ENCODE measurements at places on chromosomes 1 and 21.

- DNase-seq: no peak
Measured at GRCh38 chr1:240487493-240487892, 124.5 kb downstream of the GREM2 start.

- DNase-seq: no peak
Measured at GRCh38 chr1:153542956-153543711, 2.4 kb upstream of the S100A5 start.

DNA sequence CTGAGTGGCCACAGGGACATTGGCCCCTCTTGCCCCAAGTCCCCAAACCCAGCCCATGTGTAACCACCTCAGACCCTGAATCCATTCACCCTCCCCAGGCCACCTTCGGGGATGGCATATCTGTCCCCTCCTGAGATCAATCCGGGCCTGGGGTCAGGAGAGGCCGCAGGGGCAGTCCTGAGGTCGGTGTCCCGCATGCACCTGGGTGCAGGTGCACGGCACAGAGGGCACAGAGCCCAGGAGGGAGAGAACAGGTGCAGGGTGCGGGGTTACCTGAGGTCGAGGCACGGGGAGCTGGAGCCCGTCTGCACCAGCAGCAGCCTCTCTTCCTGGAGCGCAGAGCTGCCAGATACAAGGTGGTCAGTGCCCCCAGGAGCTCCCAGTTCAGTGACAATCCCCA, 16.8 kb downstream of the PANK4 start:
- DNase-seq: no peak

- DNase-seq: no peak
Measured at GRCh38 chr1:162388083-162388594, 6.6 kb downstream of the C1orf226 start.

DNA sequence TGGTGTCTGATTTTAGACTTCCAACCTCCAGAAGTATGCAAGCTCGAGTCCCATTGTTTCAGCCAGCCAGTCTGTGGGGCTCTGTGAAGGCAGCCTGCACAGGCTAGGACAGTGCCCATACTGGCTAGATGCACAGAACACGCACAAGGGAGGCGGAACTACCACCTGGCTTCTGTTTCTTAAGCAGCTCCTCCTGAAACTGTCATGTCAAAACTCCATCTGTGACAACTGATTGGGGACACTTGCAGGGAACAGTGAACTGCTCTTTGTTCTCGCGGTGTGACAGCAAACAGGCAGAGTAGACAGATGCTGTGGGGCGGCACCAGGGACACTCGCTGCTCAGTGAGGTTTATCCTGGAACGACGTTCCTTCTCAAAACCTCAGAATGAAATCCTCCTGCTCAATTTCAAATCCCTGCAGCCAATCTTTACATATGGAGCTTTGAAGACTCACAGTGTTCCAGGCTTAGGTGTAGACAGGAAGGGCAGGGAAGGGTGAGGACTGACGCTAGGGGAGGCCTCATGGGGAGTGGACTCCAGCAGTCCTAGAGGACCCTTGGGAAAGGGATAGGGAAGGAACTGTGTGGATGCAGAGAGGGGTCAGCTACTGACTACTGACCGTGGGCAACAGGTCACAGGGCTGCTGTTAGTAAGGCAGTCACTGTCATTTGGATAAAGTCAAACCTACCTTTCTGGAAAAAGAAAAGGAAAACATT, 73.8 kb downstream of the ERG start:
- no peak for DNase-seq
